ENCODE measurements at places on chromosomes 4 and X.
A peak's percentile ranks its signal among the peaks of the same experiment; 100 is the strongest.

GRCh38 chrX:120559804-120560203 lies 958 bp downstream of the CUL4B start:
- DNase-seq = no peak

DNA sequence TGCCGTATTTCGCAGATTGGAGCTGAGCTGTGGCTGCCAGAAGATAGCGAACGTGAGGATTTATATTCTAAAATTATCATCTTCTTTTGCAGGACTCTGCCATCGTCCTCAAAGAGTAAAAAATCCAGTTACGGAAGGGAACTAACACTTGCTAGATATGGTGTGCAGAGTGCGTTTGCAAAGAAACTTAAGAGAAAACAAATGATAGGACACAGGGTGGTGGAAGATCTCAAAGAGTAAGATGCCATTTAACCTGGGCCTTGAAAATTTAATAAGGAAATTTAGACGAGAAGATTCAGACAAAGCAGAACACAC lies 566 bp downstream of the LARP7 start:
- DNase-seq = no peak

DNA sequence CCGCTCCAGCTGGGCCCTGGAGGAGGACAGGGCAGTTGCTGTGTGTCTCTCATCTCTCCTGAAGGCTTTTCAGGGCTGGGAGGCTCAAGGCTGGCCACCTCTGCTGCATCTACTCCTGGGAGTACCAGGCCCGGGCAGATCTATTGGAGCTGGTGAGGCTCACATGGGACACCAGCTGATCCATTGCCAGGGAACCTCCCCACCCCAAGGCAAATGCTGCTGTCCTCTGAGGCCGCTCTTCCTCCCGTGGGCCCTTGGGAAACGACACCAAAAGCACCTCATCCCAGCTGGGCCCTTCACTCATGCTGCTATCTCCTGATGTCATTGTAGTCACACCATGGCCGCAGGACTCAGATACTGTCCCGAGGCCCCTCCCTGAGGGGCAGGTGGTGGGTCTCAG lies 3.6 kb downstream of the UBL4A start:
- no peak for DNase-seq

- DNase-seq = no peak
Observed at GRCh38 chr4:90234916-90235547, 107.8 kb downstream of the CCSER1 start.

GRCh38 chrX:57821703-57822387 lies 88.4 kb downstream of the ZXDA start:
- DNase-seq = peak; percentile 71

DNA sequence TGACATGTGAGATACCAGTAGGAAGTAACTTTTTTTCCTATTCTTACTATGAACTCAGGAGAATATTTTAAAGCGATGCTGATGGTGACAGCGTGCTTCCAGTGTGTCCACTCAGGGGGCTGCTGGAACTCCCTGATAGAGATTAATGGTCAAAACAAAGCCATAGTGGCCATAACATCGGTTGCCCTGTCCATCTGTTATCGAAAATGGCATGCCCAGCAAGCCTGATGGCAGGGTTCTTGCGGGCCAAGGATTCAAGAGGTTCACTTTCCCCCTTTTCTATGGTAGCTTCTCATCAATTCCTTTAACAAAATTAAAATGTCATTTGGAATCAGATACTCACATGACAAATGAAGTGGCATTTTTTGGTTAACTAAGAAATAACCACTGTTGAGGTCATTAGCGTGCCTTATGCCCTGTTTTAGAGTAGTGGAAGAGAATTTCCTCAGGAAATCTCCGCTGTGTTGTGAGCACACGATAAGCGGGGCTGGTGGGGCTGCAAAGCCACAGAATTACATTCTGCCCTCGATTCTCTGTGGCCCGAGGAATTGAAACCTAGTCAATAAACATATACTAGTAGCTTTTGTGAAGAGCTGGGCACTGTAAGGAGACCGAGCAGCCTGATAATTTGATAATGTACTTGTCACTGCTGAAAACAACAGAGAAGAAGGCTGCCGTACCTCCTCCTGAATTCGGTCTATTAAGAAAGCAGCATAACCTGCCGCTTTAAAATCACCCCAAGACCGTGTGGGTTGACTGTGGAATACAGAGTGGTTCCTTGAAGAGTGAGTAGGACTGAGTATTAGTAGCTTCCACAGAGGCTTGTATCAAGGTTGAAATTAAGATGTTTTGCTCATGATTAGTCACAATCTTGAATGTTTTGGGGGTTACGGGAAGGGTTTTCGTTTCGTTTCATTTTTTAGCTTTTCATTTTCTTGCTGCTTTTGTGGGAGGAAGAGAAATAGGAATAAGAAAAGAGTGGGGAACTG lies 46.7 kb downstream of the PTCHD1 start:
- no peak for DNase-seq

DNA sequence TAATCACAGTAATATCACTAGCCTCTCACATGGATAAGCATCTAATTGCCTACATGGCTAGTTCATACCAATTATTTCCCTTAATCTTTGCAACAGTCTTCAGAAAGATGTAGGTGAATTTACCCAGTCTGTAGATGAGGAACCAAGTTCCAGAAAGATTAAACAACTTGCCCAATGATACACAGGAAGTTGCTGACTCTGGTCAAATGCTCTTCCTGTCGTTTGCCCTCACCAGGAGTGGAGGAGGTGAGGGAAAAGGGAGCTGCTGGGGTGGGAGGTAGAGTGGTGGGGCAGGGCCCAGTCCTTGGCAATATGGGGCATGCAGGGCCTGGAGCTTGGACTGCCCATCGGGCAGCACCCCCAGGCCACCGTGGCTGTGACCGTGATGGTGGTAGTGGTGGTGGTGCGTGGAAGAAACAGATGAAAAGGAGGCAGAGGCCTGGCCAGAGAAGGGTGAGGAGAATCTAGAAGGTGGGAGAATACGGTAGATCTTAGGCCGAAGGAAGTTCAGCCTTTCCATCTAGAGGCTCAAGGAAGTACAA lies 2.3 kb upstream of the KDM5C start:
- no peak for DNase-seq

- no peak for DNase-seq
Observed at GRCh38 chrX:135454816-135455215, 33.1 kb downstream of the SMIM10L2A start.

DNA sequence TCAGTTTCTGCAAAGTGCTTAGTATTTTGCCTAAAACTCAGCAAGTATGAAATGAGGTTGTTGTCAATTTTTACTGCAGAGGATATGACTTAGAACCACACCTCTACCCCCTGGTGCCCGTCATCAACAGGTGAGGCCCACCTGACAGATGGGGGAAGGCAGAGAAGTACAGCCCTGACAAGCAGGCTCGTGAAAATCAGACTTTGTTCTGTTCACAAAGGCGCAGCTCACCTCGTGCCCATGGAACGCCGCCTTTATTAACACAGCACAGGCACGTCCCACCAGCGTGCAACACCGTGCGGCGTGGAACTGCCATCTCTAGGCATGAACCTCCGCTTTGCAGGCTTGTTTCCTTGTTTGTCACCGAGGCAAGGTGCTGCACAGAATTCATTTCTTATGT lies 13.3 kb downstream of the CYP4V2 start:
- no peak for DNase-seq

DNA sequence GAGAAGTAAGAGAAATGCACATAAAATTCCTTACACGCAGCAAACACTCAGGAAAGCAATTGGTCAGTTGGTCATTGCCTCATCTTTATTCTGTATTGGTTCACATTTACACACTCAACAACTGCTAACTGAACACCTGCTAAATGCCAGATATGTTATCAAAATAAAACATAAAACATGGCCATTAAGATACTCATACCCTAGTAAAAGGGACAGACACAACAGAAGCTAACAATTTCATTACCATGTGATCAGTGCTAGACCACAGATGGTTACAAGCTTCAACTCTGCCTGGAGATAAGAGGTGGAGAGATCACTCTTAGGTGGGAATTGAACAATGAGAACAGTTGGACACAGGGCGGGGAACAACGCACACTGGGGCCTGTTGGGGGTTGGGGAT lies 26.2 kb downstream of the TEC start:
- no peak for DNase-seq

- DNase-seq = no peak
Observed at GRCh38 chr4:169485086-169485485, 127.3 kb downstream of the NEK1 start.

DNA sequence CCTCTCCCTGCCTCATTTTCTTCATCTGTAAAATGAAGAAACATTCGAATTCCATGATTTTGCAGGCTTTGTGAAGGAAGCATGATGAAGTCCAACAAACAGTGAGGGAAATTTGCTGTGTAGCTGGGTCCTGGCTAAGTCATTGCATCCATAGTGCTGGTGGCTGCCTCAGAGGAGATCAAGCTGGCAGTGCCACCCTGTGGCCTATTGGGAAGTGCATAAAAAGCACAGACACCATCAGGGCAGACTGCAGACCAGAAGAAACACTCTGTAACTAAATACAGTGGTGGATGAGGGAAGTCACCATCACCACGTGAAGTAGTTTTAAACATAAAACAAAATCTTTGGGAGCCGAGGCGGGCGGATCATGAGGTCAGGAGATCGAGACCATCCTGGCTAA lies 40.7 kb upstream of the DDX3X start:
- DNase-seq = peak; percentile 6

- no peak for DNase-seq
Observed at GRCh38 chrX:13697455-13697854, 8.5 kb downstream of the RAB9A start.

- DNase-seq = peak; percentile 65
Observed at GRCh38 chrX:3697701-3698279, 15.7 kb downstream of the PRKX start.

DNA sequence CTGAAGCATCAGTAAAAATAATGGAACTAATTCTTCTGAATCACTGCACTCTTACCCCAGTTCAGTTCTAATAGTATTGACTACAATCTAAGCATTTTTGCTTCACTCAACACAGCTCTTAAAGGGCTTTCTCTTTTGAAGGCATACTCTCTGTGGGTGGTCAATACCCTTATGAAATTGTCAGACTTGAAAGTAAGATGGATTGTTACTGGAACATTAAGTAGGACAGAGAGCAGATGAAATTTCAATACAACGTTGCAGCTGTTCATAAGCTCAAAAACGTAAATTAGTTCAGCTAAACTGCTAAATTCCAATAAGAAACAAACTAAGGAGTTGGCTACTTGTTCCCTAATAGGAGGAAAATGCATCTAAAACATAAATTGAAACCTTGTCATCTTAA lies 352.3 kb upstream of the TENM3 start:
- DNase-seq = peak; percentile 34

- DNase-seq = peak; percentile 66
Observed at GRCh38 chr4:128424527-128425497, 137.2 kb upstream of the PGRMC2 start.

DNA sequence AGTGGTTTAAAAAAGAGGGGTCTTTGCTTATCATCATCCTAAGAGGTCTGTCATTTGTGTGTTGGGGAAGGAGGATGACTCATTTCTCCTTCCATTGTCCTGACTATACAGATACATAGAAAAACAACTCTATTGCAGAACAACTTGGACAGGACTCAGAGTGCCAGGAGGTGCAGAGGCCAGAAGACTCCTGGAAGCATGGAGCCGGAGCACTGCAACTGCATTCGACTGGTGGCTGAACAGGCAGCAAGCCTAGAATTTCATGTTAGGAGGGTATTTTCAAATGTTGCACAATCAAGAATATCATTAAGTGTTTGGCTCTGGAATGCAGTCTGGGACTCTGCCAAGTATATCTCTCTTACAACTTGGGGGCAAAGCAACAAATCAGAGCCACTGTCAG lies 35.0 kb upstream of the MAML3 start:
- DNase-seq = peak; percentile 92

GRCh38 chr4:77314697-77315096 lies 157.7 kb downstream of the CCNG2 start:
- DNase-seq = no peak

Data from choroid plexus epithelial cell (primary cell).